Tibial artery (tissue), 4 donors: ENCODE measurements at places on chromosomes 5 and 9.

DNA sequence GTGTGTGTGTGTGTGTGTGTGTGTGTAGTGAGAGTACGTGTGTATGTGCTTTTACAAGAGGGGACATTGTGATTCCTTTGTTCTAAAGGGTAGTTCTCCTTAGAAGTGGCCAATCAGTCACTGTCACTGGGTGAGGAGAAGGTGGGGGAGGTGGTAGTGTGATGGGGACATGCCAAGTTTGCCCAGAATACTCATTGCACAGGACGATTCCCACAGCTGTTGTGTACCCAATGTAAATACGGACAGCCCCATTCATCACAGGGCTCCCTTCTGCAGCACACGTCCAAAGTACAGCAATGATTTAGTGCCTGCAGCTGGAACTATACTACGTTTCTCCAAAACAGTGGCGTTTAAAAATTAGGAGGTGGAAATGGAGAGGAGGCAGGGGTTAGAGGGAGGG lies 287.8 kb downstream of the TLR4 start:
- no peak for DNase-seq
- H3K4me3 ChIP-seq, result no peak overlapping the region

- H3K27me3 ChIP-seq, result no peaks in the 10 kb centered on the region
- H3K36me3 ChIP-seq, result no peaks in the 10 kb centered on the region
- H3K4me1 ChIP-seq, result peaks cover 4% of the 10 kb centered on the region
- no peak overlapping the region for H3K4me3 ChIP-seq
- H3K27ac ChIP-seq, result no peak overlapping the region
These were observed 26.6 kb downstream of the PHF2 start for GRCh38 chr9:93603011-93603410.

DNA sequence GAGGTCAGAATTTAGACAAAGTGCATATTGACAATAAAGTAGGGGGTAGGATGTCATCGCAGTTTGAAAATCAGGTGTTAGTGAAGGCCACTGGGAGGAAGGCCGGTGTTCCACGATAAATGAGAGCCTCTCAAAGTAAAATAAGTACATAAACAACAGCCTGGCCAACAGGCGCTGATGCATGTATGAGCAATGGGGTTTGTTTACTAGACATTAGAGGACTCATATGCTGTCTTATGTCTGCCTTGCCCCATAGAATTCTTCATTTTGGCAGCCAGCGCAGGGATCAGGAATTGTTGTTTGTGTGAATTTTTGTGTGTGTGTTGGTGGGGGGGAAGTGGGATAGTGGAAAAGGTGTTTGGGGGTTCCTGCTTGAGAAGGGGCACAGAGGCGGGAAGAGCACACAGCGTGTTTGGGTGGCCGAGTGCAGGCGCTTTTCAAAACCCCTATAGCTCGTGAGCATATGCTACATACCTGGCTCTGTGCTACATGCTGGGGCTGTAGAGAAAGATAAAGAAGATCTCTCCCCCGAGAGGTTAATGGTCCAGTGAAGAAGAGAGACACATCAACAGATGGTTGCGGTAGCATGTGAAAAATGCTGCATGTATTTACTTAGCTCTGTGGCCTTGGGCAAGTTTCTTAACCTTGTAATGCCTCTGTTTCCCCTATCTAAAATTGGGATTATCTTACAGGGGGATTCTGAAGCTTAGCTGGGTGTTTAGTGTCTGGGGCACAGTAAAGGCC lies 11.5 kb downstream of the SNX30 start:
- H3K4me3 ChIP-seq, result no peak overlapping the region
- DNase-seq, result no peak
- no peaks in the 10 kb centered on the region for H3K36me3 ChIP-seq
- no peaks in the 10 kb centered on the region for H3K27me3 ChIP-seq
- peaks cover 8% of the 10 kb centered on the region for H3K4me1 ChIP-seq

- H3K27ac ChIP-seq, result no peak overlapping the region
- H3K4me1 ChIP-seq, result peaks cover 14% of the 10 kb centered on the region
These were observed 105.7 kb downstream of the NR3C1 start for GRCh38 chr5:143297756-143298155.

DNA sequence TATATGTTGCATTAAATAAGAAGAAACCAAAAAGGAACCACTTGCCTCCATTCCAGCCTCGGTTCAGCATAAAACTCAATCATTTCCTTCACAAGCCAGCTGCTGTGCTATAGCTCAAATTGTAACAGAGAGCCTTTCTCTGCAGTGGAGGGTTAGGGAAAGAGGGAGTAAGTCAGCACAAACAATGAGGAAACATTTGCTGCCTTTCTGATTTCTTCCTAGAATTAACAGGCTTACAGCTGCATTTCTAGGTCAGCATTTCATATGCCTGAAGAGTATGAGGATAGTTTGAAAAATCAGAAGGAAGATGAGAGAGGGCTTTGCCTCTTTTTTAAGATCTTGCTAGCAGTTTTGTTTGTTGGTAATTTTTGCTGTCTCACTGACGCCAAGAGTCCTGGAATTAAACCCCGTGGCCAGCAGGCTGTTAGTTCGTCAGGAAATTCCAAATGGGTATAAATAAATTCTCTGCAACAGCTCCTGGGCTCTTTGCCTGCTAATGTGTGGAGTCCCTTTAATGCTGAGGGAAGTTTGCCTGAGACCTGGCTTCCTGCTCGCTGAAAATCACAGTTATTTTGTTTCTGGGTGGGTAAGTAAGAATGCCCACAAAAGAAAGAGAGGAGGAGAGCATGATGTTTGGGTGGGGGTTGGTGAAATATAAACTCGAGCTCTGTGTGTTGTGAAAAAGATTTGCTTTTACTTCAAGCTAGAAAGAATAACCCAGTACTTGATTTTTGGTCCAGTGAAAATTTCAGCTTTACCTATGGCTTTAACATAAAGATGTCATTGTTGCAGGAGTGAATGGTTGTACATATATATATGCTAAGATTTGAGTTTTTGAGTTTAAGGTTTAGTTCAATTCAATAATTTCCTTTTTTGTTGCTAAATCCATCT lies 148.1 kb upstream of the DMRT1 start:
- H3K4me3 ChIP-seq, result peak overlapping the region; percentile 43
- H3K4me1 ChIP-seq, result peaks cover 78% of the 10 kb centered on the region
- H3K27ac ChIP-seq, result peak overlapping the region; percentile 87
- no peaks in the 10 kb centered on the region for H3K36me3 ChIP-seq
- DNase-seq, result peak; percentile 82

- no peaks in the 10 kb centered on the region for H3K36me3 ChIP-seq
- no peak overlapping the region for H3K27ac ChIP-seq
- no peaks in the 10 kb centered on the region for H3K27me3 ChIP-seq
- DNase-seq, result no peak
These were observed 328.1 kb downstream of the MLLT3 start for GRCh38 chr9:20294046-20294750.

DNA sequence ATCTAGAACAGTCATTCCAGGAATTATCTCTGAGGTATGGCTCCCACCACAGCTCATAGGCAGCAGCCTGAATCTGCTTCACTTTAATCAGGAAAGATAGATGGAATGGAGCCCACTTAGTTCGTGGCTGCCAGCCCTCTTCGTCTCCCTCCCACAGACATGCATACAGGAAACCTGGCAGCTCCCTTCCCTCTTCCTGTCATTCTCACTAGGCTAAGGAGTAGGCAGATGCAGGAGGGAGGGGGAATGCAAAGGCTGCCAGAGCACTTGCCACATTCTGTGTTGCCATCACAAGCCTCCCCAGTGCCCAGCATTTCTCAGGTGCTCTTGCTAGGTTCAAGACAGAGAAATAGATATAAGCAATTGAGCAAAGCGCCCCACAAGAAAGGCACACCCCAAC lies 378.9 kb downstream of the ELAVL2 start:
- no peaks in the 10 kb centered on the region for H3K27me3 ChIP-seq
- no peak overlapping the region for H3K27ac ChIP-seq
- H3K4me3 ChIP-seq, result no peak overlapping the region
- no peaks in the 10 kb centered on the region for H3K36me3 ChIP-seq
- peaks cover 2% of the 10 kb centered on the region for H3K4me1 ChIP-seq

- H3K27ac ChIP-seq, result no peak overlapping the region
- no peaks in the 10 kb centered on the region for H3K27me3 ChIP-seq
- no peak for DNase-seq
- no peaks in the 10 kb centered on the region for H3K4me1 ChIP-seq
- no peak overlapping the region for H3K4me3 ChIP-seq
These were observed 125.5 kb downstream of the CDK5RAP2 start for GRCh38 chr9:120454467-120454866.

DNA sequence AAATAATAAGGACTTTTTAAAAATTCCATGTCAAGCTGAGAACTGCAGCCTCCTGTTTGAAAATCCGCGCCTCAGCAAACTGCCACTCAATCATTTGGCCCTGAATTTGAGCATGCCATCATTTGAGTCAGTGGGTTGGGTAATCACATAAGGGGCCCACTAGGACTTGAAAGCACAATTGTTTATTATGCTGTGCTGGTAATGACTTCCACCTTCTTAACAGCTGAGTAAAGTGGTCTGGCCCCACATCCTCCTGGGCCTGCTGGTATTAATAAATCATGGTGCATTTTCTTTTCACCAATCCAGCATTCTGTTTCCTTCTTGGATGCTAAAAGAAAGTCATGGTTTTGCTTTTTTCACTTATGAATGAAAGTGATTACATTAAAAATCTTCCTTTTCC lies 103.0 kb upstream of the CTSL start:
- no peak for DNase-seq
- H3K4me1 ChIP-seq, result no peaks in the 10 kb centered on the region
- no peaks in the 10 kb centered on the region for H3K36me3 ChIP-seq
- H3K27ac ChIP-seq, result no peak overlapping the region
- no peaks in the 10 kb centered on the region for H3K27me3 ChIP-seq
- no peak overlapping the region for H3K4me3 ChIP-seq

DNA sequence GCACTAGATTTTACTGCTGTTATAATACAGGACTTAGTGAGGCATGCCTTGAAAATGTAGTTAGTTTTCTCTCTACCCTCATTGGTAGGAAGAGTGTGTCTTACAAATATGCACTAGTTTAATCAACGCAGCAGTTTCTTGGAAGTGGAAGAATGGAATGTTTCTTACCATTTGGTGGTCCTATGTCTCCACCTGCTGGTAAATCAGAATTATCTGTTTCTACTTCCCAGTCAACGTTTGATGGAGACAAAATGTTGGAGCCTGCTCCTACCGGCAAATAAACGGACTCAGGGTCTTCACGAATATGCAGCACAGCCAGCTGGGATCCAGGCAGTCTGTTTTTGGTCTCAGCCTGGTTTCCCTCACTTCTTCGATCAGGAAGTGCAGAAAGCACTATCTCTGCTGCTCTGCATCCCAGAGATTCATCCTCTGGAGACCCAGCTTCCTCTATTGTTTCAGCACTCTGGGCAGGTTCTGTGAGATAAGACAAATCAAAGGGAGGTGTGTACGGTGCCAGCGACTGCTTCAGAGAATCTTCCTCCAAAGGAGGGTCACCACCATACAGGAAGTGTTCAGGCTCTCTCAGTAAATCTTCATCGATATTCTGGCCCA lies 59.5 kb upstream of the PCA3 start:
- no peaks in the 10 kb centered on the region for H3K27me3 ChIP-seq
- no peaks in the 10 kb centered on the region for H3K4me1 ChIP-seq
- no peak overlapping the region for H3K4me3 ChIP-seq
- no peak overlapping the region for H3K27ac ChIP-seq
- no peak for DNase-seq

DNA sequence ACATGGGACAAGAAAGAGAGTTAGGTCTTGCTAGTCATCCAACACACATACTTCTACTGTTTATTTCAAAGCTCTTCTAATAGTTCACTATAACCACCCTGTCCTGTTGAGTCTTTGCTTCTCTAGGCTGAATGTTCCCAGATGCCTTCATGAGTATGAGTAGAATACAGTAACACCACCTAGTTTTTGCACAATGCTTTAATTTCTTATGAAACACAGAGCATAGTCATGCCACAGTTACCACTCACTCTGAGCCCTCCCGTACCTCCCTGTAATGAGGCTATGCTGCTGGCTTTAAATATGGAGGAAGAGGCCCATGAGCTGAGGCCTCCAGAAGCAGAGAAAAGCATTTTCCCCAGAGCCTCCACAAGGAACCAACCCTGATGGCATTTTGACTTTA lies 75.0 kb upstream of the SLC1A3 start:
- H3K4me3 ChIP-seq, result no peak overlapping the region
- H3K4me1 ChIP-seq, result peaks cover 3% of the 10 kb centered on the region
- H3K36me3 ChIP-seq, result no peaks in the 10 kb centered on the region
- no peaks in the 10 kb centered on the region for H3K27me3 ChIP-seq
- no peak for DNase-seq

GRCh38 chr5:32042551-32042961 lies 131.6 kb downstream of the GOLPH3 start:
- H3K4me3 ChIP-seq, result no peak overlapping the region
- no peaks in the 10 kb centered on the region for H3K4me1 ChIP-seq
- no peak for DNase-seq
- no peaks in the 10 kb centered on the region for H3K27me3 ChIP-seq
- H3K27ac ChIP-seq, result no peak overlapping the region

GRCh38 chr5:14168144-14168792 lies 25.1 kb downstream of the TRIO start:
- no peaks in the 10 kb centered on the region for H3K27me3 ChIP-seq
- H3K36me3 ChIP-seq, result no peaks in the 10 kb centered on the region
- peaks cover 56% of the 10 kb centered on the region for H3K4me1 ChIP-seq
- H3K27ac ChIP-seq, result no peak overlapping the region
- no peak for DNase-seq

GRCh38 chr9:129724456-129725190 lies 28.2 kb downstream of the PTGES start:
- no peaks in the 10 kb centered on the region for H3K27me3 ChIP-seq
- no peaks in the 10 kb centered on the region for H3K36me3 ChIP-seq
- DNase-seq, result no peak
- no peaks in the 10 kb centered on the region for H3K4me1 ChIP-seq
- H3K27ac ChIP-seq, result peak overlapping the region; percentile 63
